ENCODE measurements at places on chromosomes 11 and 22.
A peak's percentile ranks its signal among the peaks of the same experiment; 100 is the strongest.

- no peak for DNase-seq
Observed at GRCh38 chr11:134098566-134099184, 29.8 kb downstream of the JAM3 start.

GRCh38 chr11:35619855-35620640 is 1.8 kb downstream of the FJX1 start:
- DNase-seq = peak; percentile 37

DNA sequence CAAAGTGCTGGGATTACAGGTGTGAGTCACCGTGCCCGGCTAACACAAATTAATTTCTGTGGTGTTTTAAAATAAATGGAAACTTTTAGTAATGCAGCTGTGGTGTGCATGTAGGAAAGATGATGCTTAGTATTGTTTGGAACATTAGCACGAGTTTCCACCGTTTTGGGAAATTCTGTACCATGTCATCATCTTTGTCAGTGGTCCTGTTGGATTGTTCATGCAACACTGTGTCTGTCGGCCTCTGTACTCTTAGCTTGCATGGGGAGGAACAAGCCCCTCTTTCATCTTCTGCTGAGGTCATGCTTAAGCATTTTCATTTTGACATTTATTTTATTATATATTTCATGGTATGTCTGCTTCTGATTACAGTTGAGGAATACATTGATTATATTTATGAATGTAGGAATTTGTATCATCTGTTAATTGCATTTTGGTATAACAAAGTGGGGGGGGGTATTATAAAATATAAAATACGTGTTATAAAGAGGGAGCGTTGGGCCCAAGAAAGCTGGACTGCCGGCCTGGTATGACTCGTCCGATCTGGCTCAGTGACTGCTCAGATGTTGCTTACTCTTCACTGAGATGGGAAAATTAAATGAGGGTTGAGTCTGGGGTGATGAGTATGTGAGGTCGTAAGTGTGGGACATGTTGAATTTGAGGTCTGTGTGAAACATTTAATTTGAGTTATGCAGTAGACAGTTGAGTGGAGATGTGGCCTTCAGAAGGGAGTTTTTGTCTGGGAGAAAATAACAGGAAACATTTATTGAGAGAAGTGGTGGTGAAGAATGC is 28.7 kb downstream of the CECR2 start:
- no peak for DNase-seq

DNA sequence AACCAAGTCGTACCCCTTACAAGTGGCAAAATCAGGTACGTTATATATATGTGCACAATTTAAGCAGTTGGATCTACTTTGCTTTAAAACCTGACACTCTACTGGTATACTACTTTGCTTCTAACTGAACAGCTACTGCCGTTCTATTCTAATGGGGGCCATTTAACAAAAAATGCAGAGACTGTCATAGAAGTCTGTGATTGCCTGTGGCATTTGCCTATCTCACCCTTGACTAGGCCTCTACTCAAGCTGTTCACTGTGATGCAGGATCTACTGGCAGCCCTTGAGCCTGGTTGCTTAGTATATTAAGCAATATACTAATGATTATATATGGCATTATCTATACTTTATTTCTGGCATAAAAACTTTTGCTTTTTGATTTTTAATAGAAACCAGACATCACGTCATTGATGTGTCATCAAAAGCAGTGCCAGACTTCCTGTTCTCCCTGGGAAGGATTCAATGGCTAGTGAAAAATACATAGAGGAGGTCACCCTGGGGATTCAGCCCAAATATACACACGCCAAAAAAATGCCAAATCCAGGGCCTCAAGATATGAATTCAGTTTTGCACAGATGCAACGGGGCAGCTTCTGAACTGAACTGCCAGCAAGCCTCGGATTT is 40.0 kb upstream of the FIBIN start:
- DNase-seq = no peak

- no peak for DNase-seq
Observed at GRCh38 chr11:112345706-112346105, 85.0 kb upstream of the PLET1 start.

DNA sequence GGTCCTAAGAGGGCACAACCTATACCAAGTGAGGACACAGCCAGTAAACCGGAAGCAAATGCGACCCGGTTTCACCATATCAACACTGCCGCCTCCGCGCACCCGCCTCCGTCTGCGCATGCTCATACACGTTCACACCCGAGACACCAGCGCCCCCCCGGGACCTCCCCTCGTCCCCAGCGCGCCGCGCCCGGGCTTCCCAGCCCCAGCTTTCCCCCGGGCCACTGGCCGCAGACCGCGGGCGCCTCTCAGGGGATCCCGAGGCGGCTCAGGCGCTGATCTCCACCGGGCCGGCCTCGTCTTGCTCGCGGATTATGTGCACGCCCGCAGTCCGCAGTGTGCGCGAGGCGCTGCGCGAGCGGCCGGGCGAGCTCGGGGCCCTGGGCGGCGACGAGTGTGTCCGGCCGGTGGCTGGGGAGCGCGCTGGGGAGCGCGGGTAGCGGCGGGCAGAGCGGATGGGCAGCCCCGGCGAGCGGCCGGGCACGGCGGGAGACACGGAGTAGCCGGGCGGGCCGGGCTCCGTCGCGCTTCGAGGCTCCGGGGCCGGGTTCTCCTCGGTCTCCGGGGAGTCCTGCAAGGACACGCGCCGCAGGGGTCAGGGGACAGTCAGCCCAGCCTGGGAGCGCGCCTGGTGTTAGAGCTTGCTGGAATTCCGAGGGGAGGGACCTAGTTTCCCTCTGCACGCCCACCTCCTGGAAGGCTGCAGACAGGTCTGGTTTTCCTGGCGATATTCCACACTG is 2.0 kb downstream of the HEPN1 start:
- DNase-seq = no peak

DNA sequence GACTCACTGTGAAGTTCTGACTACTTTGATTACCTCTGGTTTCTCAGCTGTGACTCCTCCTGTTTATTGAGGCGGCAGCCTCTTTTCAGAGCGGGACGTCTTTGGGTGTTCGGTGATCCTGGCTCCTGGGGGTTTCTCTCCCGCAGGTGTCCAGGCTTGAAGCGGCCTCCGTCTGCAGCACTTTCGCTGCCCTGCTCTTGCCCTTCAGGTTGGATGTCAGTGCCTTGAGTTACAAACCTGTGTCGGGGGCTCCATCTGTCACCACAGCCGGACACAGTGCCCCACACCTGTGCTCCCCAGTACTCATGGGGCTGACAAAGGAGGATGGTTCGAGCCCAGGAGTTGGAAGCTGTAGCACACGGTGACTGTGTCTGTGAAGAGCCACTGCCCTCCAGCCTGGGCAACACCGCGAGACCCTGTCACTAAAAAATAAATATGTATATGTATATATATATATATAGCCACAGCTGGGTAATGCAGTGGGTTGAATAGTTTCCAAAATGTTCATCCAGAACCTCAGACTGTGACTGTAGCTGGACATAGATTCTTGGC is 104.1 kb downstream of the BRD1 start:
- no peak for DNase-seq

All from HTR-8/SVneo (cell line).